ENCODE measurements at places on chromosomes 1 and 21.
A peak's percentile ranks its signal among the peaks of the same experiment; 100 is the strongest.

GRCh38 chr1:162717548-162718184, 72.8 kb upstream of the HSD17B7 start:
- DNase-seq = no peak

DNA sequence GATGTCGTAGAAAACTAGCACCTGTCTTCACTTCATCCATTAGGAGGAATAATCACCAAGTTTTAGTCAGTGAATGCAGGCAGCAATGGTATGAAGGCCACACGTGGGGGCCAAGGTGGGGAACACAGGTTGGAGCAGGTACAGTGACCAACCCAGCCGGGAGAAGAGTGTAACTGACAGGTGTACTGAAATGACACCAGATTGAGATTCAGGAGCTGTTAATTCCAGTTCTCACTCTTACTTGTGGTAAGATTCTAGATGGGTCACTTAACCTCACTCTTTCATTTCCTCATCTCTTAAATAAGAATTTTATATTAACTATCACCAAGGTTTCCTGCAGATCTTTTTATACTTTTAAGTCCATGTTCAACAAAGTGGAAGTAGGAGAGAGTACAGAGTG, 206.2 kb upstream of the PTBP2 start:
- DNase-seq = no peak

DNA sequence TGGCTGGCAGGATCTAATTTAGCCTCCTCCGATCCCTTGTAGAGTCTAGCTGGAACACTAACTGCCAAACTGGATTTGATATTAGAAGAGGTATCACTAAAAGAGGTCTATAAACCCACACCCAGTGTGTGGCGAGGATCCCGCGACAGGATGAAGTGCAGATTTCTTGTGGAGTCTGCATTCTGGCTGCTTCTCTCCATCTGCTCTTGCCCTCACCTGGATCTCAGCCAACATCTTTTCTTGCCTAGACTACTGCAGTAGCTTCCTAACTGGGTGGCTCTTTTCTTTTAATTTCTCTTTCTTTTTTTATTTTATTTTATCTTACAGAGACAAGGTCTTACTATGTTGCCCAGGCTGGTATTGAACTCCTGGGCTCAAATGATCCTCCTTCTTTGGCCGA, 48.9 kb upstream of the CAPZB start:
- DNase-seq = no peak

DNA sequence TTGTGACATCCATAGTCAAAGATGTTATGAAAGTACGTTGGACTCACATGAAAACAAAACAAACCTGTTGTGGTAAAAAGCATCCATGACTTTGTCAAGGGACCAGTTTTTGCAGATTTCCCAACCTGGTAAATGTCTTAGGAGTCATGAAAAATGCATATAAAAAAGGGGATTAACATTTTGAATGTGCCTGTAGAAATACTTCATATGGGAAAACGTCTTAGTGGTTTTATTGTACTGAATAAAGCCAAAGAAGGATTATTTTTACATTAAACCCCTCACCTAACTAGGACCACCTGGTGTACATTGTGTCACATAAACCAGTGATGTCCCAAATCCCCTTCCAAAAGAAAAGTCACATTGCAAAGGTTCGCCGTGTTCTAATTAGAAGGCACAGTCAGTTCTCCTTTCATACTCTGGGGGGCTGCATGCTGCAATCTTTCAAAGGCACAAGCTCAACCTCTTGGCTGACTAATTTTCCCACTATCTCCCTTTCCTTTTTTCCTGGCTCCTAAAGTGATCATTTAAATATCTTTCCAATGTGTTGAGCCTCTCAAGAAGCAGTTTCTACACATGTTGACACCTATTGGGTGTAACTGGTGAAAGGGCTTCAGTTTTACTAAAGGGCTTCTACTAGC, 119.8 kb upstream of the SPAG17 start:
- no peak for DNase-seq

- no peak for DNase-seq
Observed at GRCh38 chr1:190140644-190141043, 337.0 kb downstream of the BRINP3 start.

DNA sequence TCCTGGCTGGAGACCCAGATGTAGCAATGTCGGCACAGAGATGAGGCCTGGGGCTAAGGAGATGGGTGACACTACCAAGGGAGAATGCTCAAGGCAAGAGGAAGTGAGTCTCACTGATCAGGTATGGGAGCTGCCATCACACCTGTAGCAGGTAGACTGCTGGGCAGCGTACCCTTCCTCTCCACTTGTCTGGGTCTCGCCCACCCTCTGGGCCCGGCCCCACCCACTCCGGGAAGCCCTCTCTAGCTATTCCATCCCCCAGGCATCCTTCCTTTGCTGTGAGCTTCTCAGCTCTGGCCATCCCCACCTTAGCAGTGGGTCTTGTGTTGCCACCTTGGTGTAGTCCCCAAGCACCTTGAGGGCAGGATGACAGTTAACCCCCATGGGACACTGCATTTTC, 87.7 kb upstream of the EDN2 start:
- no peak for DNase-seq

- DNase-seq = no peak
Observed at GRCh38 chr21:42133131-42133530, 62.0 kb downstream of the UMODL1 start.

DNA sequence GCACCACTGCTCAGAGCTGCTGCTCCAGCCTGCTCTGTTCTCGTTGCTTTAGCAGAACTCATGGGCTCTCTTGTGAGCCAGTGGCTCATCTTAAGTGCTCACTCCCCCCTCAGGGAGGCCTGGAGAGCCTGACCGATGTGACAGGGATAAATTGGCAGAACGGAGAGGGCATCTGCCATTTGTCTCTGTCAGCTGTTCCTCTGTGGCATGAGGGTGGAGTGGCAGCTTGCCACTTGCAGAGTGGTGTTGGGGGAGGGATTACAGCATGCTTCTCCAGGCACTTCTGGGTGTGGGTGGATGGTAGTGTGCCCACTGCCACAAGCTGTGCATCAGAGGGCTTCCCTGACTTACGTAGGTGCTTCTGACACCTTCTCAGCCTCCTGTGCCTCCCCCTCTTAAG, 229.5 kb downstream of the PAPPA2 start:
- no peak for DNase-seq

DNA sequence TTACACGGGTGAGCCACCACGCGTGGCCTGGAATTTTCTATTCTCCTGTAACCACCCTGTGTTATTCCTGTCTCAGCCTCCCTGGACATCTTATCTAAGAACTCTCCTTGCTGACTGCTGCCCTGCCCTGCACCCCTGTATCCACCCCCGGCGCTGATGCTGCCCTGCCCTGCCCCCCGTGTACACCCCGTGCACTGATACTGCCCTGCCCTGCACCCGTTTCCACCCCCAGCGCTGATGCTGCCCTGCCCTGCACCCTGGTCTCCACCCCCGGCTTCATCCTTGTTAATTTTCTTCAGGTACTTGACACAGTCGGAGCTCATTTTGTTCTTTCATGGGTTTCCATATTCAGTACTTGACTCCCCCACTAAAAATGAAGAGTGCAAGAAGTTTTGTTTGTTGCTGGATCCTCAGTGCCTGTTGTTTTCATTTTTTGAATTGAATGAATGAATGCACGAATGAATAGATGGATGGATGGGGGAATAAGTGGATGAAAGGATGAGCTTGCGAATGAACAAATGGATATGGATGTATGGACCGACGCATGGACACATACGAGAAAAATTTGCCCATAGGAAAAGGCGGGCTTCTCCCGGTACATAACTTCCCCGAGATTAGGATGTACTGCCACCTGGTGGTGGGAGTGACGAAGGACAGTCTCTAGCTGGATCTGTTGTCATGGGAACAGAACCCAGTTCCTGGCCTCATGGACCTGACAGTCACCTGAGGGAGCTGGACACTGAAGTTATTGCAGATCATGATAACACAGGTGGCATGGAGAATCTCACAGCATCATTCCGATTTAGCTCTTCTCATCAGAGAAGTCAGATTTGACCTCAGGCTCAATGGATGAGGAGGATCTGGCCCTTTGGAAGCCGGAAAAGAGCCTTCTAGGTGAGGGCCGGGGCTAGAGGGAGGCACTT, 14.9 kb downstream of the AADACL4 start:
- peak; percentile 51 for DNase-seq

- no peak for DNase-seq
Observed at GRCh38 chr1:10368194-10368593, 30.7 kb upstream of the PGD start.

- no peak for DNase-seq
Observed at GRCh38 chr1:227797625-227798024, 17.9 kb upstream of the PRSS38 start.

GRCh38 chr1:95941121-95941798, 707.2 kb downstream of the RWDD3 start:
- DNase-seq = no peak

- no peak for DNase-seq
Observed at GRCh38 chr1:27446496-27447020, 43.4 kb downstream of the WASF2 start.
